Activated CD8-positive, alpha-beta T cell treated with anti-CD3 and anti-CD28 coated beads, Interleukin-2, amount 10 ng/mL, durations not matched to agents 7 days and 5 days (primary cell): ENCODE measurements at places on chromosomes 7 and 10.

DNA sequence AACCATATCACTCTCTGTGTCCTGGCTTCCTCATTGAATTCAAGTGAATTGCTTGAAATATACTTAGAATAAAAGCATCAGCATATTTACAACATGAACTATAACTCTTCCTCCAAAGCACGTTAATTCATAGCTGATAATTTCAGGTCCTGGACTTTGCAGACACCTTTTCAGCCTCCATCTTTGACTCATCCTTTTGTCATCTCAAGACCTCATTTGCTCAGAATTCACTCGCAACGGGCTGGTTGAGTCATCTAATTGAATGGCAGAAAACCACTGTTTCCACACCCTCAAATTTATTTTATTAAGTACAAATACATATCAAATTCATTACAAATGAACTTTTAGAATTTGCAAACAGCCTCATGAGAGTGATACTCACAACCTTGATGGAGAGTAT lies 545.7 kb downstream of the GATA3 start:
- no peaks in the 10 kb centered on the region for H3K36me3 ChIP-seq
- DNase-seq, result no peak
- H3K27me3 ChIP-seq, result no peaks in the 10 kb centered on the region

GRCh38 chr10:52571516-52572182 lies 200.9 kb downstream of the MBL2 start:
- DNase-seq, result no peak
- H3K27me3 ChIP-seq, result no peaks in the 10 kb centered on the region
- no peaks in the 10 kb centered on the region for H3K36me3 ChIP-seq
- no peaks in the 10 kb centered on the region for H3K4me1 ChIP-seq
- no peak overlapping the region for H3K4me3 ChIP-seq
- H3K27ac ChIP-seq, result no peak overlapping the region

- DNase-seq, result no peak
- H3K27ac ChIP-seq, result no peak overlapping the region
- H3K4me1 ChIP-seq, result peaks cover 6% of the 10 kb centered on the region
Measured at GRCh38 chr10:90930070-90930837, 9.4 kb upstream of the ANKRD1 start.

GRCh38 chr7:42238709-42239366 lies 1.8 kb upstream of the GLI3 start:
- H3K4me3 ChIP-seq, result peak overlapping the region; percentile 69
- peaks cover 10% of the 10 kb centered on the region for H3K4me1 ChIP-seq
- H3K27me3 ChIP-seq, result peaks cover 52% of the 10 kb centered on the region
- H3K27ac ChIP-seq, result no peak overlapping the region
- no peaks in the 10 kb centered on the region for H3K36me3 ChIP-seq
- DNase-seq, result no peak

DNA sequence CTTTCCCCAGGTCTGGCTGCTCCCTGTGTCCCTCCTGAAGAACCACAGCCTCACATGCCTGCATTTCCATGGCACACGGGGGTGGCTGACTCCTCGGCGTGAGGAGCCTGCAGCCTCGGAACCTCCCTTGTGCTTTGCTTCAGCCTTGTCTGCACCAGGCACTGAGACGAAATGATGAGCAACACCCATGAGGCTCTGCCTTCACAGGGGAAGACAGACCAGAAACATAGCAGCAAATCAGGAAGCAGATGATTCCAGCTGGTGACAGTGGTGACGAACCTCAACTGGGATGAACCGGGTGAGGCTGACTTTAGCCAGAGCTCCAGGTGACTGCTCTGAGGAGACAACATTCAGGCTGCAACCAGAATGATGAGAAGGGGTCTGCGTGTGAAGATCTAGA lies 84.5 kb upstream of the SMNDC1 start:
- peaks cover 19% of the 10 kb centered on the region for H3K4me1 ChIP-seq
- no peak overlapping the region for H3K4me3 ChIP-seq
- H3K27me3 ChIP-seq, result peaks cover 2% of the 10 kb centered on the region
- DNase-seq, result no peak

DNA sequence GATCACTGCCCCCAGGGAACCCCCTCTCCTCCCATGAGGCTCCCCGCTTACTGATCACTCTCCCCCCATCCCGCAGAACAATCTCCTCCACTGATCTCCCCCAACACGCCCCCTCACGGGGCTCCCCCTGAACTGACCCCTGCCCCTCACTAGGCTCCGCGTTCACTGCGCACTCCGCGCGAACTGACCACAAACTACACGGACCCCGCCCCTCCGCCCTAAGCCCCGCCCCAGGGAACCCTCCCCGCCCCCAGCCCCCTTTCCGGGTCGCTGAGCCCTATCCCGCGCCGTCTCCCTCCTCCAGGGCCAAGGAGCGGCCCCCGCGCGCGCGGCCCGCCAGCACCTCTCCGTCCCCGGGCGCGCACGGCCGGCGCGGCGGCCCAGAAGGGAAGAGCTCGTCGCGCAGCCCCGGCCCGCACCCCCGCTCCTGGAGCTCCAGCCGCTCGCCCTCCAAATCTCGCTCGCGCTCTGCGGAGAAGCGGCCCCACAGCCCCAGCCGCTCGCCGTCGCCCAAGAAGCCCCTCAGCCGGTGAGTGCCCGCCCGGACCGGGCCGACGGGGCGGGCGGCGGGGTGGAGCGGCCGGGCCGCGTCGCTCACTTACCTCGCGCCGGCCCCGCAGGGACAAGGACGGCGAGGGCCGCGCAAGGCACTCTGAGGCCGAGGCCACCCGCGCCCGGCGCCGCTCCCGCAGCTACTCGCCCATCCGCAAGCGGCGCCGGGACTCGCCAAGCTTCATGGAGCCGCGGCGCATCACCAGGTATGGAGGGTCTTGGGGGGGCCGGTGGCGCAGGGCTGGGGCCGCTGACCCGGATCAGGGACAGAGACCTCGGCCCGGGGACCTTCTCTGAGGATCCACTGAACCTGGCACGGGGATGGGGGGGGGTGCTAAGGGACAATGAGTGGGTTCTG lies 19.9 kb upstream of the HSPB1 start:
- H3K36me3 ChIP-seq, result no peaks in the 10 kb centered on the region
- no peak overlapping the region for H3K27ac ChIP-seq
- DNase-seq, result no peak

DNA sequence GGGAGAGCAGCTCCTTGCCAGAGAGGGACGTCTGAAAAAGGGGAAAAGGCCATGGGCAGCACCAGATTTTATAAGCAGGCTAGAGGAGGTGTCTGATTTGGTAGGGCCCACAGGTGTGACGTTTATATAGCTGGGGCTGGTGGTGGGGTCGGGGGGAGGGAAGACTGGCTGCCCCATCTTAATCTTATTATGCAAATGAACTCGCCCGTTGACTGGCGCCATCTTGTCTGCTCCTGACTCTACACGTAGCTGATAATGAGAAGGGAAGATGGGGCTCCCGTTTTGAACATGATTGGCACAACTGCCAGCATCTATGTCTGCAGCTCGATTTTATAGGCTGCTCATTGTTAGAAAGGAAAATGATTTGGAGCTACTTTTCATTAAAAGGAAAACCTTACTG lies 28.6 kb upstream of the CADPS2 start:
- no peaks in the 10 kb centered on the region for H3K27me3 ChIP-seq
- no peaks in the 10 kb centered on the region for H3K4me1 ChIP-seq
- DNase-seq, result no peak
- H3K27ac ChIP-seq, result no peak overlapping the region
- no peaks in the 10 kb centered on the region for H3K36me3 ChIP-seq
